Keratinocyte (primary cell): ENCODE measurements at places on chromosomes 4 and X. TPM values are rescaled to one million over a fixed set of nuclear protein-coding genes. Genes with fewer than 3 reads are reported as not detected.

Gene USP51
- polyA plus RNA-seq, result 0.28 to 0.57 TPM (median 0.39 TPM) in 3 replicates

DNA sequence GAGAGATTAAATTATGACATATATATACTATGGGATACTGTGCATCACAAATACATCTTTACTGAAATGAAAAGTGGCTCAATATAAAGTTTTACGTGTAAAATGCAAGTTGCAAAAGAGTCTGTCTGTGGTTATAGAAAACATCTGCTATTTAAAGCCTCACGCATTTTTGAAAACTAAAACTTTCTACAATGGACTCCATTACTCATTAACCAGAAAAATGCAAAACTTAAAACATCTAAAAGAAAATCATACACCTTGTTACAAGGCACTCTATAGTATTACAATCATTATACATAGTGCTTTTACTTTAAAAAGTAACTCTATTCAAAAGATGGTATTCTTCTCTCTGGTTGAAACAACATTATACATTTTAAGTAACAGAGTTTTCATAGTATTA lies 755.6 kb downstream of the DMD start:
- DNase-seq, result no peak

DNA sequence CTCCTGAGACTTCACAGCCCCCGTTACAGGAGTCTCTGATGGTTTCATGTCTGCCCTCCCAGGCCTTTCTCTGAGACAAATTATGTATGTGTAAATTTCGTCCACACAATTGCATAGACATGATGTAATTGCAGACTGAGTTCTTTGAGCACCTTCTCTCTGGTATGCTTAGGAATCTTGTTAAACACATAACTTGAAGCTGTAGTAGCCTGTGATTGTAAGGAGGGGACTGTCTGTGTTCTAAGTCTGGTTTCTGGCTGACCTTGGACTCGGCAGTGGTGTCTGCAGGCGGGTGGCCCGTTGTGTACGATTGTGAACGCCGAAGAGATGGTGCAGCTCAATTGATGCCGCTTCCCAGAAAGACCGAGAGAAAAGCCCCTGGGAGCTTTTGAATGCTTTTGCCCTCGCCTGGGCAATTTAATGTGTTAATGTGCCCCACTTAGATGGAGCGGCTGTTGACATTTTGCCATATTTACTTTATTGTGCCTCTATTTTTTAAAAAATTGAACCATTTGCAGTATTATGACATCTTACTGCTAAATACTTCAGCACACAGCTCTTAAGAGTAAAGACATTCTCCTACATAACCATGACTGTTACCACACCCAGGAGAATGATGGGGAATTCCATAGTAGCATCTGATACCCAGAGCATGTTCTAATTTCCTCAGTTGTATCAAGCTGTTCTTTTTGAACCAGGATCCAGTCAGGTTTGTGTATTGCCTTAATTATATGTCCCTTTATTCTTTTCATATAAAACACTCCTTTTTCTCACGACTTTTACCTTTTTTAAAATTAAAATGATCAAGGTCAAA lies 58.4 kb upstream of the TADA2B start:
- no peak for DNase-seq

GRCh38 chr4:169147191-169147590 lies 123.6 kb downstream of the SH3RF1 start:
- no peak for DNase-seq
